ENCODE measurements at places on chromosomes 3 and 15.

DNA sequence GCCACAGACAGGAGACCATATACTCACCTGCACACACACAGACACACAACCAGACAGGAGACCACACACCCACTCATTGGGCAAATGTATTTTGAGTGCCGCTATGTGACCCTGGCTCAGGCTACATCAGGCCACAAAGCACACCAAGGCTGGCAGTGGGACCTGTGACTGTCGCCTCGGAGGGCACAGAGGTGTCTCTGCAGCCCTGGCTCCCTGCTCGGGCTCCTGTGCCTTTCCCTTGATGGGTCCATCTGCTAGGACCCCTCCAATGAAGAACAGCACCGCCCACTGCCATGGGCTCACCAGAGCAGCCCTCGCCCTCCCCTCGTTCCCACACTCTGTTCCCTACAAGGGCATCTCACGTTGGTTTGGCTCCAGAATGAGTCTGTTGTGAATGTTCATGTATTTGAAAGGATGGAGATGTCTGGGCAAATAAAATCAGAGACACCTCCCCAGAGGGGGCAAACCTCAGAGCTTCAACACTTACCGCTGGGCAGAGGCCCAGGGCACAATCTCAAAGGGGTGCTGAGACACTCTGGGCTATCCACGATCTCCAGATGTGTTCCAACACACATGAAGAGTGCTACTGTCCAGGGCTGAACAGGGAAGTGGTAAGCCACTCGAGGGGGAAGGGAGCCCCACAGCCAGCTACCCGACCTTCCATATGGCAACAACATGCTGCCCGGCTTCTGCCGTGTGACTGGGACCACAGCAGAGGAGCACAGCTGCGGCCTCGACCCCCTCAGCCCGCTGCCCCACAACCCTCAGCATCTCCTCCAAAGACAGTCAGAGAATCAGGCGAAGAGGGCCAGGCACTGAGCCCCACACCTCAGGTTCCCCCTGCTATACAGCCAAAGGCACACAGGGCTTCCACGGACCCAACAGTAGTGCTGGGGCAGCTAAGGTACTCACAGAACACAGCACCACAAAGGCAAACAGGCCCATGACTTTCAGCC lies 74.9 kb downstream of the OCA2 start:
- no peak for DNase-seq

GRCh38 chr3:57078344-57078634 lies 17.8 kb downstream of the SPATA12 start:
- peak; percentile 83 for DNase-seq

- DNase-seq, result no peak
Observed at GRCh38 chr3:141532609-141533008, 45.8 kb downstream of the RASA2 start.

DNA sequence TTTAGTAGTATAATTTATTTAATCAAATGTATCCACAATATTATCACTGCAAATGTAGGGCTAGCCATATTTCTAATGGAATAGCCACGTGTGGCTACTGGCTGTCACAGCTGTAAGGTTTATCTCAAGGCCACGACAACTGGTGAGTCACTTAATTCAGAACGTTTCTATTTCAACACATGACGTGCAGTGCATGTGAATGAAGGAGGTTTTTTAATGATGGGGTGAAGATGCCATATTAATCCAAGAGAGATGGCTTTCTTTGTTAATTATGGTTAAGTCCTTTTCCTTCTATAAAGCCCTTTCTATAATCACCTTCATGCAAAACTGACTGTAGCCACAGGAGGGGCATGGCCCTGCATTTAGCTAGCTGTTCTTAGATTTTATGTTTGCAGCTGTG lies 212.0 kb downstream of the FEZF2 start:
- DNase-seq, result no peak

DNA sequence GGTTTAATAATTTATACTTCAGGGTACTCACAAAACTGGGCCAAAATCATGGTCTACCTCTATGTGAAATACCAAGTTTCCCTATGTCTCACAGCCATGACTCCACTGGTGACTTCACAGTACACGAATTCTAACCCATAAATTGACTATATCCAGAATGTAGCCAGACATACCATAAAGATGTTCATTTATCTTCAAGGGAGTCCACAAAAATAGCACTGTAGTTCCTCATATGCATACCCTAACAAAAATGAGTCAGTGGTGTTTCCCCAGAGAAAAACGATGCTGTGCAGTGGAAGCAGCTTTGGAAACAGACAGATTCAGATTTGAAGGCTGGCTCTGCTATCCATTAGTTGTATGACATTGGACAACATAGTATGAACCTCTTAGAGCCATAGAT lies 438.8 kb downstream of the FHIT start:
- DNase-seq, result no peak

- DNase-seq, result peak; percentile 84
Observed at GRCh38 chr3:124928333-124929202, 6.0 kb downstream of the MUC13 start.

GRCh38 chr15:91852741-91853510 lies 582 bp upstream of the SLCO3A1 start:
- peak; percentile 96 for DNase-seq

DNA sequence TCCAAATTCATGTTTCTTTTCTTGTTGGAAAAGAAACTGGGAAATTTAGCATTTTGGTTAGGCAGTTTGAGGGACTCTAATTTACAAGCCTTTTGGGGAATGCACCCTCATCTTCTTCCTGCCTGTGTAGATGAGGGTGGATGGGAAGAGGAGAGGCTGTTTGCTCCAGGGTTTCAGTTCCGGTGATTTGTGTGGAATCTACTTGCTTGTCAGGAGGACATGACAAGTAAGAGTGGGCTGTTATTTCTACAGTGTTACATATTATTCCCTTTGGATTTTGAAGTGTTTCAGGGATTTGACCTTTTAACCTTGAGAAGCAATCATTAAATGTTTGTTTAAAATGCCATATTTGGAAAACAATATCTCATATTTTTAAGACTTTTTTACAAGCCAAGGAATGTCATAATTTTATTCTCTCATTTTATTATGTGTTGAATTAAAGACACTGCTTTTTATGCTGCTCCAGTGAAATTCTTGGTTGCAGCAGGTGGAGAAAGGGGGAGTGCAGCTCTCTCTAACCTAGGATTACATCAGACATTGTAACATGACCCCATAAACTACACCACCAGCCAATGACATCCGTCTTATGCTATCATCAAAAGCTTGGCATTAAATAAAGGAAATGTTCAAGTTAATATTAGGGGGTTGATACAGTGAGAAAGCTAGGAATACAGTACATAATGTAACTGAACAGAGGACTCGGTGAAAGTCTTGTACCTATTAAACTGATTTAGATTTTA lies 30.2 kb downstream of the PLAAT1 start:
- no peak for DNase-seq

DNA sequence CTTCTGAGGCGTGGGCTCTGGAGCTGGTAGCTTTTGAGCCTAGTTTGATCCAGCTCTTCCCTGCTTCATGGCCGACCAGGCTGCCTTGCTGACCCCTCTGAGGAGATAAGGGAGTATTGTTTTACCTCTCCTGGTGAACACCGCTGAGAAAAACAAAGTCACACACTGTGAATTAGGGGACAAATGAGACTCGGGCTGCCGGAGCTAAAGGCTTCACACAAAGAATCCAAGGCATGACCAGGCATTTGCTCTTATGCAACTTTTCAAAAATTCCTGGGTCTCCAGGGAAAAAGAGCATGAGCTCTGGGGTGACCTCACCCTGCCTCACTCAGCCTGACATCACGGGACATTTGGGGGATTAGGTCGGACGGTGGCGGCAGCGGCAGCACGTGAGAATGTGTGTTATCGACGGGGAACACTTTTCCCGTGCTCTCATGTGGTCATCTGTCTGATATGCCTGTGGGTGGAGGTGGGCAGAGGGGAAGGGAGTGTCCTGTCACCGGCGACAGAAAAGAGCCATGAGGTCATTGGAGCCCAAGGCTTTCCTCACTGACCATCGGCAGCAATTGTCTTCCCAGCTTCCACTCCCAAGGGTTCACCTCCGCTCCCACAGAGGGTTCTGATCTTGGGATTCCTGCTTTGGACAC lies 61.0 kb downstream of the TMEM44 start:
- peak; percentile 97 for DNase-seq

DNA sequence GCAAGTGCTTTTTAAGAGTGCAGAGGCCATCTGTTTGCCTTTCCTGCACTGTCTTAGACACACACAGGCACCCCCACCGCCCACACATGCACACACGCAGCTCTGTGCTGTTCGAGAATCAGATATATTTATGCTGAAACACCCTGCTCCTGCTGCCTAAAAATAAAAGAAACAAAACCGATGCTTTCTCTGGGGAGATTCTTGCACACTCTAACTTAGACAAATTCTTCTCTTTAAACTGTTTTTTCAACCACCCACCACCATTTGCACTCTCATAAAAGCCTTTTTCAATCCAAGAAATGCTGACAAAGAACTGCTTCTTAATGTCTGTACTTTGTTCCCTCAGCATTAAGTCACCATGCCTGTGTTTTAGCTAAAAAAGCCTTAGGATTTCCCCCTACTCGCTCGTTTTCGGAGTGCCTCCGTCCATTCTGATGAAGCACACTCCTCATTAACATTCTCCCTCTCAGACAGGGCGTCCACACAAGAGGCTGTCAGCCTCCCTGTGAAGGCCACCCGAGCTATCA lies 26.2 kb downstream of the SLC12A8 start:
- DNase-seq, result no peak
